Epithelial cell of proximal tubule (primary cell): ENCODE measurements at places on chromosomes 3 and 15.

- DNase-seq: no peak
Measured at GRCh38 chr15:98785807-98786621, 137.7 kb downstream of the IGF1R start.

GRCh38 chr3:5186858-5187155 is 700 bp upstream of the EDEM1 start:
- no peak for DNase-seq

DNA sequence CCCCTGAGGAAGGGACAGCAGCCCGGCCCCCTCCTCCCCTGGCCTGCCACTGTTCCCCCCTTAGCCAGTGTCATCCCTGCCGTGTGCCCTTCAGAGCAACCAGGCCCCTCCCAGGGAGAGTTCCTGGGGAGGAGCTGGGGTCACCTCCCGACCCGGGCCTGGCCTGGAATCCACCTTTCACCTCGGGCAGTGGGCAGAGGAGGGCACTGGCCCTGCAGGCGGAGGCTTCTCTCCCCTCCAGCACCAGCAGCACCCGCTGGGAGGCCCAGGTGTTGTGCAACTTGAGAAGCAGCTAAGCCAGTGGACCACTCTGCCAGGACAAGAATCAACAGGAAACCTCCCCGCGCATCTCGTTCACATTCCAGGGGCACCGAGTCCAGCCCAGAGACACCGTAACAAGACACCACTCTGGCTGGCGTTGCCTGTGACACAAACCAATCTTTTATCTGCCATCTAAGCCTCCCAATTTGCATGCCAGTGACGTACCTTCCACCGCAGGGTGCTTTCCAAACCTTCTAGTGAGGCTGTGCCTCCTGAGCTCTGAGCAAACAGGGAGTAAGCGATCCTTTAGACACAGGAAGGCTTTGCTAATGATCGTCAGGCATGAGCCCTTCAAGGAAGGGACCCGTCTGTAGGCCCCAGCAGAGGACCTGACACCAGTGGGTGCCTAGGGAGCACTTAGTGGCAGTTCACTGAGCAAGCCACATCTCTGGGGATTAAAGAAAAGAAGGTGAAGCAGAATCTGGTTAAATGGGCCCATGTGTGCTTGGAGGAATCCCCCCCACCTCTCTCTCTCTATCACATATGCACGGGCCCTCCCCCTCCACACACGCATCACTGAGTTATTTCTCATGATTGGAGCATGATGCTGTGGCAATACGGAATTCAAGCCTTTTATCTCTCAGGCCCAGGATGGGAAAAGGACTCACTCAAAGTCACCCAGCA is 98.9 kb upstream of the TLE3 start:
- no peak for DNase-seq

DNA sequence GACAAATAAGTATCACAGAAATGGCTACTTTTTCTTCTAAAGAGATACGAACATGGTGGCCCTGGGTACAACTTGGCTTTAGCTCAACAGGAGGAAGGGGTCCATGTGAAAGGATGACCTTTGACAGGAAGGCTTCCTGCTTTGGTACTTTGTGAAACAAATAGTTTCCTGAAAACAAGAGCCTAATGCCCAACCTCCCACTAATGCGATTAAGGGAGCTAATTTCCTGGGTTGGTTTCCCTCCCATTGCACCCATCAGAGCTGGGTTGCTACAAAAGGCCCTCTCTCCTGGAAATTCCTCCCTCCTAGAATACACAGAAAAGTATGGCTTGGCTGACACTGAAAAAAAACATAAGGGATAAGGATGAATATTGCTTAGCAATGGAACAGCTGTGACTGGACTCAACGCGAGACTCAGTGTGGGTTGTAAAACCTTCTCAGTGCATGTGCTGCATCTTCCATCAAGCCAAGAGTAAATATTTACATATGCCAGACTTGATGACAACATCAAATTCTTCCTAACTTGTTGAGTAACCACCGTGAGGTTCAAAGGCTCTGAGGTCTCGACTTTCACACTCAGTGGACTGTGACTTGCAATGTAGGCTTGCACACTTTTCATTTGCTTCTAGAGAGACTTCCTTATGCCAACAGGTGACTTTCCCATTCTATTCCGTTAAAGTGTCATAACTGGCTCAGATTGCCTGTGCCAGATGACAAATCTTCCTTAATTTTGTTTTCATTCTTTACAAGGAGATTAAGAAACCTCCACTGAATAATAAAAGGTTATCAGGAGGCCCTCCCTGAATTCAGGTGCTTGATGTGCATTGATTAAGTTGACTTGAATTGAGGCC is 60.1 kb downstream of the ADAMTS9 start:
- peak; percentile 92 for DNase-seq

GRCh38 chr15:70658641-70659040 is 104.7 kb downstream of the UACA start:
- DNase-seq: no peak
